Stimulated activated CD8-positive, alpha-beta memory T cell treated with anti-CD3 and anti-CD28 coated beads, Interleukin-4, amount 100 ng/mL, for 1 hour (primary cell): ENCODE measurements at places on chromosomes 6 and 20.

- DNase-seq, result no peak
These were observed 22.2 kb downstream of the TFEB start for GRCh38 chr6:41713159-41713649.

GRCh38 chr6:126117251-126117650, 130.9 kb downstream of the TRMT11 start:
- no peak for DNase-seq

DNA sequence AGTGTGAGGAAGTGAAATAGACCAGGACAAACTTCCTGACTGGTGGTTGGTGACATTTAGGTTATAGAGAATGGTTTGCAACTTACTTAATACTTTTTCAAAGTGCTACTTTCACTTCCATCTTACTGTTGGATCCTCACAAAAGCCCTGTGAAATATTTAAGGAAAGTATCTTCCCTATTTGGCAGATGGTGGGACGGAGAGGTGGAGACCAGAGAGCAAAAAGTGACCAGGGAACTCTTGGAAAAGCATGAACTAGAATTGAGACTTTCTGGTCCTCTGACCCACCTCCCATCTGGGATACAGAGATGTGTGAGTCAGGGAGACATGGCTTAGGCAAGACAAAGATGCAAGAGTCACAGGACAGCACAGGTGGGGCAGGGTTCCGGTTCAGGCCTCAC, 3.0 kb downstream of the TRIM10 start:
- no peak for DNase-seq

DNA sequence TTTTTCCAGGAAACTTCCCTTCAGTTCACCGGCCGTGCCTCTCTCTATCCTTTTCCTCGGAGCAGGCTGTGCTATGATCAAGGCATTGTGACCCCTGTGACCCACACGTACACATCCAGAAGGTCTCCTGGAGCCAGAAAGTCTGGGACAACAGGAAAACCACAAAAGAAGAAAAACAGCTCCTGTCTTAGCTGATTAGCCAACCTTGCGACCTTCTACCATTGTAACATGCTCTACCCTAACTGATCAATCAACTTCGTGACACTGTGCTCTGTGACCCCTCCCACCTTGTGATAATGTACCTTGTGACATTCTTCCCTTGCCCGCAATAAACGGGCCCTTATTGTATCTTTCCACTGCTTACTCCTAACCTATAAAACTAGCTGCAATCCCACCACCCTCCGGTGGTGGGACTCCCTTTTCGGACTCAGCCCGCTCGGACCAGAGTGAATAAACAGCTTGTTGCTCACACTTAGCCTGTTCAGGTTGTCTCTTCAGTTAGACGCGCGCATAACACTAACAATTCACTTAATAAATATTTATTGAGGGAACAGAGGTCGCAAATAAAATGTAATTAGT, 24.2 kb downstream of the ZNF311 start:
- DNase-seq, result no peak

- no peak for DNase-seq
These were observed 11.7 kb downstream of the TBPL1 start for GRCh38 chr6:133964702-133965101.

DNA sequence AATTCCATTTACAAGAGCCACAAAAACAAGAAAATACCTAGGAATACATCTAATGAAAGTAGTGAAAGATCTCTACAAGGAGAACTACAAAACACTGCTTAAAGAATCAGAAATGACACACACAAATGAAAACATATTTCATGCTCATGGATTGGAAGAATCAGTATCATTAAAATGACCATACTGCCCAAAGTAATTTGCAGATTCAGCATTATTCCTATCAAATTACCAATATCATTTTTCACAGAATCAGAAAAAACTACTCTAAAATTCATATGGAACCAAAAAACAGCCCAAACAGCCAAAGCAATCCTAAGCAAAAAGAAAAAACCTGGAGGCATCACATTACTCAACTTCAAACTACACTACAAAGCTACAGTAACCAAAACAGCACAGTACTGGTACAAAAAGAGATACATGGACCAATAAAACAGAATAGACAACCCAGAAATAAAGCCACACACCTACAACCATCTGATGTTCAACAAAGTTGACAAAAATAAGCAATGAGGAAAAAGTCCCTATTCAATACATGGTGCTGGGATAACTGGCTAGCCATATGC, 24.3 kb downstream of the REV3L start:
- DNase-seq, result no peak
